ENCODE measurements at places on chromosomes 12 and 14. TPM values are rescaled to one million over a fixed set of nuclear protein-coding genes. Genes with fewer than 3 reads are reported as not detected.

PRH2 gene
- total RNA-seq = not detected

LRRK2 gene
- 3.6 TPM for total RNA-seq

ADAMTS20 gene
- total RNA-seq = not detected

TTC9 gene
- 0.13 TPM for total RNA-seq

ADAM20 gene
- total RNA-seq = 1.2 TPM

NINJ2 gene
- total RNA-seq = 1.4 TPM

PLEKHD1 gene
- total RNA-seq = 0.07 TPM

ATL1 gene
- 1.2 TPM for total RNA-seq

NOVA1 gene
- total RNA-seq = 6.2 TPM

DAO gene
- total RNA-seq = not detected

C12orf50 gene
- not detected for total RNA-seq

TAS2R19 gene
- 9.8 TPM for total RNA-seq

DTX1 gene
- total RNA-seq = not detected

RDH12 gene
- total RNA-seq = not detected

ANO2 gene
- 12.6 TPM for total RNA-seq

RHOJ gene
- 241 TPM for total RNA-seq

KRT72 gene
- not detected for total RNA-seq

STAB2 gene
- total RNA-seq = not detected

PDZRN4 gene
- not detected for total RNA-seq

TAS2R9 gene
- total RNA-seq = 0.13 TPM

PTPN21 gene
- total RNA-seq = 7.5 TPM

SLCO1B1 gene
- total RNA-seq = not detected

SLC17A8 gene
- not detected for total RNA-seq

PCNX1 gene
- total RNA-seq = 57.7 TPM

DBX2 gene
- not detected for total RNA-seq

CMA1 gene
- total RNA-seq = not detected

GUCY2C gene
- total RNA-seq = not detected

MMP19 gene
- 0.36 TPM for total RNA-seq
